T47D (cell line): ENCODE measurements at places on chromosomes 7 and 10.

DNA sequence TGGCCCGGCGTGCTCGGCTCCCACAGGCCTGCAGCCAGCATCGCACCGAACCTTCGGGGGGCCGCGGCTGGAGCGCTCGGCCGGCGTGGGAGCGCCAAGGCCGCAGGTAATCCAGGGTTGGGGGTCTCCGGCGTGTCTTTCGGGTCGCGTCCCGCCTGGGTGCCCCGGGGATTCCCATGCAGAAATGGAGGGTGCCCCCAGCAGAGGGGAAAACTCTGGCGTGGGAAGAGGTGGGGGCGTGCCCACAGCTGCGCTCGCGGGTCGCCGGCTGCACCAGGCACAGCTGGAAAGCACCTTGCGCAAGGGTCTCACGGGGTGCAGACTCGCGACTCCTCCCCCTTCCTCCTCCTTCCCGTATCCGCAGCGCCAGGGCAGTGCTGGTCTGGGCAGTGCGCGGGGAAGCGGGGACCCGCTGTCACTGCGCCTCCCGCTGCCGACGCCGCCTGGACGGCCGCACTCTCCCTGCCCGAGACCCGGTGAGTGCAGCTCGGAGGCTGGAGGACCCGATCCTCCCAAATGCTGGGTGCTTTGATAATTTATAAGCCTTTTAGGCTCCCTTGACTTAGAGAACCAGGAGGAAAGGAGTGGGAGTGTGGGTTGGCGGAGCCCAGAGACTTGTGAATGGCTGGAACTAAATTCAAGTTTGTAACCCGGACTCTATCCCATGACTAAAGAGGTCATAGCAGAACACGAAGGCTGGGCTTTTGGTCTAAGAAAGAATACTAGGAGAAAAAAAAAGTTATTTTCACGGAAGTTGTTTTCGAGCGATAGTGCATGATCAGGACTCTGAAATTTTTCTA is 489 bp downstream of the MAP3K8 start:
- DNase-seq, result no peak

- DNase-seq, result no peak
These were observed 155.4 kb downstream of the NRP1 start for GRCh38 chr10:33179067-33179466.

GRCh38 chr10:50533296-50533695 is 90.5 kb downstream of the SGMS1 start:
- no peak for DNase-seq

GRCh38 chr10:123614888-123615287 is 51.3 kb upstream of the GPR26 start:
- peak; percentile 87 for DNase-seq

- peak; percentile 74 for DNase-seq
These were observed 40.6 kb downstream of the AKR1B15 start for GRCh38 chr7:134589491-134589941.

DNA sequence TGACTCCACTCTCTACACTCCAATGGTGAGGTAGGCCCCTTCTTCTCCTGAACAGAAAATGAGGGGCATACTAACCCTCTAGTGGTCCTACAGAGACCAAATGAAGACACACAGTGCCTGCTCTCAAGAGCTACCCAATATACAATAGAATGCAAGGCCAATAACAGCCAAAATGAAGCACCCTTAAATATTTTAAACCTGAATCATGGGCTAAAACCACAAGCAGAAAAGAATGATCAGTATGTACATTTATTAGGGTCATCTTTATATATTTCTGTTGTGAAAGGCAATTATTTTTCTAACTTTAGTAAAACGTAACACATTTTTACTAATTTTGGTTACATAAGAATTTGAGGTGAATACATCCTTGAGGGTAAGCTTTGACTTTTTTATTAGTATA is 49.9 kb upstream of the COL1A2 start:
- DNase-seq, result no peak
